Activated CD4-positive, alpha-beta T cell treated with anti-CD3 and anti-CD28 coated beads for 4 hours (primary cell): ENCODE measurements at places on chromosomes 1 and 21.

GRCh38 chr1:201759194-201759815 lies 69.7 kb upstream of the IPO9 start:
- no peak for DNase-seq

DNA sequence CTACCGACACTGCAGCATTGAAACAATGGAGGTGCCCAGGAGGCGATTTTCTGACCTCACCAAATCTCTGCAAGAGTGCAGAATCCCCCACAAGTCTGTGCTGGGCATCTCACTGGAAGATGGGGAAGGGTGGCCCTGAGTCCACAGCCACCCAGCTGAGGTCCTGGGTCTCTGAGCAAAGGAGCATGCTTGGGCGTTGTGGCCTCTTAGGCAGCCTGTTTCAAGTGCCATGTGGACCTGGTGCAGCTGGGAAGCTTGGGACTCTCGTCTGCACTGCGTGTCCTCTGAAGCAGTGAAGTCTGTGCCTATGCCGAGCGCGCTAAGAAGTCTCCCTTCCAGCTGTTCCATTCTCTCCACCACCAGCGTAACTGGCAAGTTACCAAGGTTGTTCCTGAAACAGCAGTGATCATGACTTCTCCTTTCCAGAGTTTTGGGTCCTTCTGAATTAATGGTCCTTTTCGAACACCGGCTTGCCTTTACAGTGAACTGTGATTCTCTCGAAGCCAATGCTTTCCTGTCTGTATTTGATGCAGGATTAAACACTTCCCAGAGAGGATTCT lies 5.0 kb upstream of the PLA2G2C start:
- no peak for DNase-seq

- no peak for DNase-seq
These were observed 11.9 kb downstream of the MTHFR start for GRCh38 chr1:11793819-11794218.

GRCh38 chr1:205656236-205656635 lies 24.1 kb downstream of the SLC45A3 start:
- DNase-seq = no peak

- DNase-seq = no peak
These were observed 370.4 kb upstream of the ST6GALNAC5 start for GRCh38 chr1:76496871-76497270.

DNA sequence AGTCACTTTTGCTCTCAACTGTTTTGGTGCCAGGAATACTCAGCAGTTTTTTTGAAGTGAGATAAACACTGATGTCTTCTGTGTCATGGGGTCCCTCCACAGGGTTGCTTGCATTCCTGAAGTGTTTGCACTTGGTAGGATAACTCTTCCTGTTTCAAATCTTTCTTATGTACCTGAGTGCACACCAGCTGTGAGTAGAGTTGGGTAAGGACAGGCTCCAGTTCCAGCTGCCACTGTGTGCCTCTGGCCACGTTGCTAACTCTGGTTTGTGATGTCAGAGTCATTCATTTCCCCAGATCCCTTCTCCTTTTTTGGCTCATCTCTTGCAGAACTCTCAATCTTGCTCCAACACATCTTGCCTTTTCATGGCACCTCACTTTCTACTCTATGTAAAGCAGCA lies 356.3 kb upstream of the B3GALT2 start:
- DNase-seq = no peak

DNA sequence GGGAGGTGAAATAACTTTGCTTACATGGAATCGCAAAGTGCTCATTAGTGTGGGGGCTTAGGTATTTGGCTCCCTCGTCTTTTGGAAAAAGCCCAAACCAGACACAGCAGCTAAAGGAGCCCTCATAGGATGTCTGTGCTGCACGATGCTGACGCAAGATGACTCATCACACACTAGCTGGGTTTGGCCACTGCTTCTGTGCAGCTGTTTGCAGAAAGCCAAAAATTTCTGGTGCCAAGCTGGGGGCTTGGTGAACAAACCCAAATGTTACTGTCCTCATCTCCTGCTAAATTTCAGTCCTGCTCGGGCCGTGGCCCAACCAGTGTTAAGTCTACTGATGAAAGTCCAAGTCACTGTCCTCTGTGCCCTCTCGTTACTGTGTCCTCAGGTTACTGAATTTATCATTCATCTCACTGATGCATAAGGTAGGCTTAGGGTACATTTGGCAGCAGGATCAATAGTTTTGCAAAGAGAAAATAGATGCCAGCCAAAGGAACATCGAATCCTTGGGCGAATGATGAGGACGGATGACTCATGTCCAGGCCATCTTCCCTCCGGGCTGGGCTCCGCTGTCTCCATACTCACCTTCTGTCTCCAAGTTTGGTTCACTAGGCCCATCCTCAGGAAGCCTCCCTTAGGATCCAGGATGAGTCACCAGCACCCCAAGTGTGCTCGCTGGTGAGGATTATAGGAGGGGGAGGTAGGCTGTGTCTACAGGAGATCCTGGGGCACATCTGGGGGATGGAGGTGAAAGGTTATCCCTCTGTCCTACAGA lies 177.7 kb downstream of the ADSS2 start:
- no peak for DNase-seq

- no peak for DNase-seq
These were observed 40.6 kb downstream of the NCMAP start for GRCh38 chr1:24596401-24596880.

DNA sequence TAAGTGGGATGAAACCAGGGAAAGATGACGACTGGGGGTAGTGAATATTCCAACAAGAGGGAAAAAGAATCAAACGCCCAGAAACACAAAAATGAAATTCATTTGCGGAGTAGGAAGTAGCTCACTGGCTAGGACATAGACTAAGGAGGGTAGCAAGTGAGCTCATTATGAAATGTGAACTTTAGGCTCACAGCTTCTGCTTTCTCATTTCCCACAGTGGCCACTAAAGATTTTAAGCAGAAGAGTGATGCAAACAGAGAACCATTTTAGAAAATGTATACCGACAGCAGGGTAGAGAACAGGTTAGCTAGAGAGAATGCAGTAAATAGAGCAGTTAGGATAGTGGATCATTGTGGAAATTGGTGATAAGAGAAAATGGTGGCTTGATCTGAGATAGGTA lies 3.5 kb downstream of the CD48 start:
- DNase-seq = no peak

DNA sequence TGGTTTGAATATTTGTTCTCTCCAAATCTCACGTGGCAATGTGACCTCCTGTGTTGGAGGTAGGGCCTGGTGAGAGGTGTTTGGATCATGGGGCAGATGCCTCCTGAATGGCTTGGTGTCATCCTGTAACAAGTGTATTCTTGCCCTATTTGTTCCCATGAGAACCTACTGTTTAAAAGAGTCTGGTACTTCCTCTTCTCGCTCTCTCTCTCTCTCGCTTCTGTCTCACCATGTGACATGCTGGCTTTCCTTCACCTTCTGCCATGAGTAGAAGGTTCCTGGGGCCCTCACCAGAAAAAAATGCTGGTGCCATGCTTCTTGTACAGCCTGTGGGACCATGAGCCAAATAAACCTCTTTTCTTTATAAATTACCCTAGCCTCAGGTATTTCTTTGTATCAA lies 8.4 kb upstream of the PAXBP1 start:
- DNase-seq = no peak
